ENCODE measurements at places on chromosomes 12 and 14.

GRCh38 chr14:58717813-58718212 lies 80.1 kb downstream of the DACT1 start:
- no peak for DNase-seq

DNA sequence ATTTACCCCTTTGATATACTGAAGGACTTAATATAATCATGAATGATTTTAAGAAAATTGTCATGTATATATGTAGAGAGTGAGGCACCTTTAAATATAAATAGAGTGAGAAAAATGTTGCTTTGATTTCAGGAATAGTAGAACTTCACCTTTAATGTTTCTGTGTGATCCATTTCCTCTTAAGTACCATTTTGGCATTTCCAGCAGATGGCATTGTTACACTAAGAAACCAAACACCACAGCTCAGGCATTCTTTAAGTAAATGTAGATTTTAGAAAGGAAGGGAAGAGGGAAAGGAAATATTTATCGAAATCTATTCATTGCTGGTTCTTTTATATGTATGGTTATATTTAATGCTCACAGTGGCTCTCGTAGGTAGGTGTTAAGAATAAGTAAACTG lies 556.7 kb upstream of the FBXO33 start:
- DNase-seq = no peak

GRCh38 chr14:48973151-48973550 lies 613.0 kb downstream of the RPS29 start:
- no peak for DNase-seq

GRCh38 chr14:31541702-31542101 lies 19.5 kb upstream of the NUBPL start:
- DNase-seq = no peak

DNA sequence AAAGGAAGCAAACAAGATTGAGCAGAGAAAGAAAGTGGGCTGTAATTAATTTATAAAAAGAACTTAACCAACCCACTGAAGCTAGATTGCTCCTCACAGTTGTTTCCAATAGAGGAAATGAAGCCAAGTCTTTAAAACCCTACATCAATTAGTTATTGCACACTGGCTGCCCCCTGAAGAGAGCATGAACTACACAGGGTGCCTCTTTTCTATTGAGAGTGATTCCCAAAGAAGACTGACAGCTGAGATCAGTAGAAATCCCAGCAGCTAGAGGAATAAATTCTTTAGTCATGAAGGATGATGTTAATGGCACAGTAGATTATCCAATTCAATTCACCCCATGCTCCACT lies 8.6 kb upstream of the USP15 start:
- DNase-seq = no peak

DNA sequence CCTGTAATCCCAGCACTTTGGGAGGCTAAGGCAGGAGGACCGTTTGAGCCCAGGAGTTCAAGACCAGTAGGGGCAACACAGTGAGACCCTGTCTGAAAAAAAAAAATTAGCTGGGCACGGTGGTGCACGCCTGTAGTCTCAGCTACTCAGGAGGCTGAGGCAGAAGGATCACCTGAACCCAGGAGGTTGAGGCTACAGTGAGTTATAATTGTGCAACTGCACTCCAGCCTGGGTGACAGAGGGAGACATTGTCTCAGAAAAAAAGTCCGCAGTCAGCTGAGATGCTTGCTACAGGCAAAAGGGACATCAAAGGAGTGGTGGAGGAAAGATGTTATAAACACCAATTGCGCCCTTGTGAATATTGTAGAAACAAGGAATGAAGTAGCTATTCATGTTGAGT lies 77.8 kb downstream of the NDUFA12 start:
- DNase-seq = no peak

All from islet precursor cell (in vitro differentiated cells).